ENCODE measurements at places on chromosomes 5 and 9.

- DNase-seq = no peak
Observed at GRCh38 chr9:107683566-107683965, 194.0 kb upstream of the KLF4 start.

GRCh38 chr9:94860678-94861588 lies 134.4 kb downstream of the AOPEP start:
- no peak for DNase-seq

GRCh38 chr5:57658018-57658417 lies 175.4 kb upstream of the ACTBL2 start:
- no peak for DNase-seq

DNA sequence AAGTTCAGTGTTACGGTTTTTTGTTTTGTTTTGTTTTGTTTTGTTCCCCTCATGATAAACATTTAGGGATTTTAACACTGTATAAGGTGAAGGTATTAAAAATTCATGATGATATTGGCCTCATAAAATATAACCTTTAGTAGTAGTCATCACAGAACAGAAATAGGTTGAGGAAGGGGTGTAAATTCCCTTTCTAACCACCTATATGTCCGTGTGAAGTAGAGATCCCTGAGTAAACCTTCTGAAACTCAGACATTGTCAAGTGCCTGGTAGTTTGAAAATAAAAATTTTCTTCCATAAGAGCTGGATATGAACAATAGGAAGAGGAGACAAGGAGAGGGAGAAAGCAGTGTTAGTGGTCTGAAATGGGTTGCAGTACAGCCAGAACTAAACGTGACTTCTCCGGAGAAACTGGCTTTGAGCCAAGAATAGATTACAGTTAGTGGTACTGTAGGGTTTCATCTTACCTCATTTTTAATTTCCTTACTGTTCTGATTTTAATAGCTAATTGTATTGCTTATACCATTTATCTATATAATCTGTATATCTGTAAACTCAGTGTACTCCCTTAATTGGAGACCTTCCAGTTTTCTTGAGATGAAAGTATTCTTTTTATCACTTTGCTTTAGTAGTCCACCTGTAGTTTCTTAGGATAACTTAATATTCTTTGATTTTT lies 18.3 kb downstream of the UGCG start:
- no peak for DNase-seq

DNA sequence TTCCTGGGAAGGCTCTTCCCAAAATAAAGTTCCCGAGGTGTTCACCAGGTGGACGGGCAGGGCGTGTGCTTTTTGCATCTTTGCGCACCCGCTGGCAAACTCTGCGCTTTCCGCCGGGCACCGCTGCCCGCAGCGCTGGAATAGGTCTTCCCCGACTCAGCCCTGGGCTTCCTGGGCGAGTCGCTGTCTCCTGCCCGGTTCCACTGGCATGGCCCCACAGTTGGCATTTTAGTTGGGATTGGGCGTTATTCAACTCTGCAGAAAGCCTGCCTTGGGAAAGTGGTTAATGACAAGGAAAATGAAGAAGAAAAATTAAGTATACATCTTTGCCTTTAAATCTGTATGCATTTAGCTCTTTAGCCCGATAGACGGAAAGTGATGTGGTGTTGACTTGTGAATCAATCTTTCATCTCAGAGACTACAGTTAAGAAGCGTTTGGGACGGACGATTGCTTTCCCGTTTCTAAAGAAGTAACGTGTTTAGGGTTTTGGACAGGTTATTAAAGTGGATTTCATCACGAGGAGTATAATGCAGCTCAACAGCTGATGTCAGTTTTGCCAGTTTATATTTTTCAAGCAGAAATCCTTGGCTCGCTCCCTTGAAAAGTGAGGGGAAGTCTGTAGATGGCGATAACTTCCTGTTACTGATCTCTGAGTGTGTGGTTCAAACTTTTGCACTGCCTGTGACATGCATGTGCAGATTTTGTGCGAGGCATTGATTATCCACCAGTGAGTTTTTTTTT lies 946 bp downstream of the ADCY2 start:
- no peak for DNase-seq

DNA sequence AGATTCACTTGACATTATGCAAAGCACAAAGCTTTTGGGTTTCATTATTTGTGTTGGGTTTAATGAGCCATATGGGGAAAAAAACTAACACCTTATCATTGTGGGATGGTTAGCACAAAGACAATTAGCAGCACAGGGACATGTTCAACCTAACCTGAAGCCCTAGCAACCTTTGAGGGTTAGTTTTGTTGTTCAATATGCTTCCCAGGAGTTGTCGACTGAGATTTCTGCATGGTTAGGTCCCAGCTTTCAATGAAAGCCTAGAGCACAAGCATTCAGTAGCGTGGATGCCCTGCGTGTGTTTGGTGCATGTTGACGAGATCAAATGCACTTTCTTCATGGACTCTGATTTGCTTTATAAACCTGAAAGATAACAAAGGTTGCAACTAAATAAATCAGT lies 565.2 kb upstream of the TLE4 start:
- DNase-seq = no peak

DNA sequence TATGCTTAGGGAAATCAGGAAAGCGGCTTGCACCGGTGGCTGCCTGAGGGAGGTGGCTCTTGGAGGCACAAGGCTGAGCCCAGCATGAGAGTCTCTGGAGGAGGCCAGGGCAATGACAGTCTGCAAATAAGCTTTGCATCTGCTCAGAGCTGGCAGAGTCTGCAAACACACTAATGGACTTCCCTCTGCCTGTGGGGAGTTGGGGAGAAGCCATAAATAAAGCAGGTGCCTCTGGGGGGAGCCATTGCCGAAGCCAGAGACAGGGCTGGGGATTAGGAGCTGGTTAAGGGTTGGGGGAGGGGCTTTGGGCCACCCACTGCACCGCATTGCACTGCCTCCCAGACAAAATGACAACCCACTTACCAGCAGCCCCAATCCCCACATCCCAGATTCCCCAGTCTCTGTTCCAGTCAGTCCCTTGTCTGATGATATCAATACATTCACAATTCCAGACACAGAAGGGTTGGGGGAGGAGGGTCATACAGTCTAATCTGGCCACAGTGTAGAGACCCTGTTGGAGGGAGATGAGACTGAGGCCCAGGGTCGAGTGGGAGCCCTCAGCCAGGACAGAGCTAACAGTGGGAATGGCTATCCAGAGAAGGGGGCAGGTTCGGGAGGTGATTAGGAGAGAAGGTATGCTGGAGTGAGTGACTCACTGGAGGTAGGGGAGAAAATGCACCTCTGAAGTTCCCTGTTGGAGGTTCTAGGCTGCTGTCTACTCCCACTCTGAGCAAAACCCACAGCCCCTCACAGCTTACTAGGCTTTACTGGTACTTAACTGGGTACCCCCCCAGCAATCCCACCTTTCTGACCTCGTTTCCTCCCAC lies 53.7 kb downstream of the PAX5 start:
- no peak for DNase-seq

DNA sequence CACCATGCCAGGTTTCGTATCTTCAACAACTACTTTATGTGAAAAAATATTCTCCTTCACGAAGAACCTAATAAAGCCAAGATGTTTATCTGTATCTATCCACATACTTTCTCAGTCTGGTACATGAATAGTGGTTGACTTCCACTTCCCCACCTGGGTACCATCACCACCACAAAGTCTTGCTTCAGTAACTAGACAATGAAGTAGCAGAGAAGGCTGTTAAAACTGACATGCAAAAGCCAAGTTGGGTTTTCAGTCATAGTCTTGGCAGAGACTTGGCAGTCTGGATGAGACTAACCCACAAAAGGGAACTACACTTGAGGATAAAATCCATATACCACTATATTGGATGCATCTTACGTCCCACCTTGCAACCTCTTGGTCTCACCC lies 5.0 kb downstream of the P4HA2 start:
- DNase-seq = peak; percentile 5

- DNase-seq = no peak
Observed at GRCh38 chr9:26891726-26892125, 876 bp downstream of the CAAP1 start.

DNA sequence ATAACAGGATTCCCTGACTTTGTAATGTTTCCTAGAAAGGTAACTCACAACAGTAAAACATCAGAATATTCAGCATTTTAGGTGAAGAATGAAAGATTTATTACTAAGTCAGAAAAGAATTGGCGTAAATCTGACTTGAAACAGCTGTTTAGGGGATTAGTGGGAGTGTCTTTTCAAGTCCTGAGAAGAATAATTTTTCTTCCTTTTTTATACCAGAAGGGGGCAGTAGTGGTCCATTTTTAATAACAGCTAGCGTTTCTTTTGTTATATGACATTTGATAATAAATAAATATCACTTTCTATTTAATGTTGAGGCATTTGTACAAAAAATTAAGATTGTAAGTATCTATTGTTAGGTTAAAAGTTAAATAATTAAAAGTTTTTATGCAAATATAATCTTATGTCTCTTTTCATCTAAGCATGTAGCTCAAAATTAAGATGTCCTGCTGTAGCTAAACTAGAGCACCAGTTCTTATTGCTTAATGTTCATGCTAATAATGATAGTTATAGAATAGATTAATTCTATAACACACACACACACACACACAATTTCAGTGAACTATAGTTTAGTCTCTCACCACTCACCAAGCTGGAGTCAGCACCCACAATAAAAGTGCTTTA lies 258.7 kb upstream of the ARRDC3 start:
- no peak for DNase-seq

- DNase-seq = no peak
Observed at GRCh38 chr5:40832345-40832744, 2.7 kb downstream of the RPL37 start.

DNA sequence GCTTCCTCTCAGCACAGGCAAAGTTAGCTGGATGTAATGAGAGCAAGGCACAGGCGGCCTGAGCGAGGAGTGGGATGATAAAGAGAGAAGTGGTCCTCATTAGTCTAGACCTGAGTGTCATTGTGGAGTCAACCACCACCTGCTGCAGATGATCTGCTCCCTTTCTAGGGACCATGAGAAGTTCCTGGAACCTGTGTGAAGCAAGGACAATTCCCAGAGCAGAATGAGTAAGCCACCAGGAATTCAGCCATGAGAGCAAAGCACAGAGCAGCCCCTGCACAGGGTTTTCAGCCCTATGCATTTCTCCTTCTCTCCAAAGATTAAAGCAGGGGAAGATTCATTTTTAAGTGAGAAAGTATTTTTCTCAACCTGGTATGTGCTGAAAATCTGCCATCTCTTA lies 146.8 kb upstream of the SPEF2 start:
- DNase-seq = no peak

DNA sequence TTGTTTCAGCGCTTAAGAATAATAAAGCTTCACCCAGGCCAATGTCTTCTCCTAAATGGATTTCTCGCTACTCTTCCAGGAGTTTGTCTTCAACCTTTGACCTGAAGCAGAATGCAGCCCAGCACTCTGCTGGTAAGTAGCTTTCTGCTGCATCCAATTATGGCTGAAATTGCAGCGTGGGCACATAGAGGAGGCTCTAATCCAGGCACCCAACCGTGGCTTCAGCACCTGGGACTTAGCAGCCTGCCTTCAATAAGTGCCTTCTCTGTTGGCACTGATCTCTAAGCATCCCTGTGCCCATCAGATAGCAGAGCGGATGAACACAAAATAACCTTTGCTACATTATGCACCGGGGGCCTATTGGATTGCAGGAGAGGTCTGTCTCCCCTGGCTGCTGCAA lies 105.2 kb downstream of the TRIM32 start:
- no peak for DNase-seq

DNA sequence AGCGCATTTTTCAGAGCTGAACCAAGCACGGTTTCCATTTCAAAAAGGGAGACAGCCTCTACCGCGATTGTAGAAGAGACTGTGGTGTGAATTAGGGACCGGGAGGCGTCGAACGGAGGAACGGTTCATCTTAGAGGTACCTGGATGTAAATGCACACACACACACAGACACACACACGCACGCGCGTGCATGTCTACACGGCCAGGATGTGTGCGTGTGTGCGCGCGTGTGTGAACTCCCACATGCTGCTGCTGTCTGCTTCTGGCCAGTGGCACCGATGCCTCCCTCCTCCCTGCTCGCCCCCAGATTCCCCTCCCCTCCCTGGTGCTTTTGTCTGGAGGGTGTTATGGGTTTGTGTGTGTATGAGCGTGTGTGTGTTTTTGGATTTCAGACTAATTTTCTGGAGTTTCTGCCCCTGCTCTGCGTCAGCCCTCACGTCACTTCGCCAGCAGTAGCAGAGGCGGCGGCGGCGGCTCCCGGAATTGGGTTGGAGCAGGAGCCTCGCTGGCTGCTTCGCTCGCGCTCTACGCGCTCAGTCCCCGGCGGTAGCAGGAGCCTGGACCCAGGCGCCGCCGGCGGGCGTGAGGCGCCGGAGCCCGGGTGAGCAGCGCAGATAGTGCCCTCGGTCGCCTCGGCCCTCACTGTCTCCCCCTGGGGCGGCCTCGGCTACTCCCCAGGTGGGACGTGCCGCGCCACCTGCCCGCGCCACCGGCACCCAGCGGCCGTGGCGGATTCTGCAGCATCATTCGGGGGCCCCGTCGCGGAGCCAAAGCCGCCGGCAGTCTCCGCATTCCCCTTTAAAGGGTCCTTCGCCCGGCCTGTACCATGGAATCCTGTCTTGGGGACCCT lies at the start of gene NTRK2:
Gene NTRK2 (plus strand): TSS at position 442 of the 850 bp plus-strand sequence. CDS start 1,020 bp downstream, outside the sequence.
- DNase-seq = peak; percentile 73

- DNase-seq = no peak
Observed at GRCh38 chr5:83718195-83718825, 2.3 kb downstream of the HAPLN1 start.

DNA sequence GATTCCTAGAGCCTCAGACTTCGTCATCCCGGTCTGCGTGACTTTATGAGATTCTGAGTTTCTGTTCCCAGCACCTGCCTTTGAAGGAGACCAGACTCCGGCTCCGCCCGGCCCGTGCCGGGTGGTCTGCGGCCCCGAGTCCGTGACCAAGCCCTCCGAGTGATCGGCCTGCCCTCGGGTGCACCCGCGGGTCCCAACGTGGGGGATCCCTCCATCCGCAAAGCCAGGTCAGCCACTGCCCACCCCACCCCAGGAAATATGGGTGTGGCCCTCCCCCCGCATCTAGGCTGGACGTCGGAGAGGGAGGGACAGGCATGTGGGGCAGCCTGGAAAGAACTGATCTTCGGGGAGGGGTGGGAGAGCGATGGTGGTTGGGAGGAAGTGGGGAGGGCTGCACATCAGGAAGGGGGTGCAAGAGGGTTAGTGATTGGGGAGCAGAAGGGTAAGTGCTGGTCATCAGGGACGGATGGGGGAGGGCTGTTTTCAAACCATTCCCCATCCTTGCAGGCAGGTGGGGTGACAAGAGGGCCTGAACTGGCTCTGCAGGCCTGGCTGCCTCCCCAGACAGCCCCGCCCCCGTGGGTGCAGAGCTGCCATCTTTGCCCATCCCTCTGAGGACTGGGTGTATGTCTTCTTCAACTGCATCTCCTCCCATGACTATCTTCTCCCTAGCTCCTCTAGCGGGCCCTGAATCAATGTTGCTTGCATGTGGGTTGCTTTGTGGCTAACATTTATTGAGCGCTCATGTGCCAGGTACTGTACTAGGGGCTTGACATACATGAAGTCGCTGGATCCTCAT lies 747 bp downstream of the LRSAM1 start:
- DNase-seq = peak; percentile 73

- DNase-seq = no peak
Observed at GRCh38 chr5:74360535-74361210, 279.9 kb downstream of the ENC1 start.

GRCh38 chr5:42807722-42808447 lies 3.8 kb downstream of the SELENOP start:
- DNase-seq = no peak
